Stimulated activated CD8-positive, alpha-beta memory T cell treated with anti-CD3 and anti-CD28 coated beads, Interleukin-4, amount 100 ng/mL, for 24 hours (primary cell): ENCODE measurements at places on chromosomes 5 and 9.

DNA sequence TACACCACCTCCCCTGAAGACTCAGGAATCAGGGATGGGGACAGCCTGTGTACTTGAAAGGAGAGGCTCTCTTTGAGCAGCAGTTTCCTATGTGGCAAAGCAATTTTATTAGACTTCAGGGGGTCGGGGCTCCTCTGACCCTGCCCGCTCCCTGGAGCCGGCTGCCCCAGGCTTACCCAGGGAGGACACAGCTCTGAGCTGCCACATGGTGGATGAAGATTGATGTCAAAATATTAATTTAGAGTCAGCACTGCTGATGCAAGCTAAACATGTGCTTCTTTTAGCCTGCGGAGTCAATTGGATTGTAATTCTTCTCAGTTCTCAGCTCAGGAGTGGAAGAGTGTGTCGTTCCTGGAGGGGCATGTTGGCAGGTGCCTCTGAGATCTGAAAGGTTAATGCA lies 606.1 kb downstream of the KIF4B start:
- no peak for DNase-seq

GRCh38 chr5:77937015-77937908 lies 161.1 kb upstream of the TBCA start:
- DNase-seq = no peak

- DNase-seq = no peak
Measured at GRCh38 chr5:73337586-73338255, 110.9 kb downstream of the FOXD1 start.

GRCh38 chr5:113163328-113163727 lies 186.7 kb downstream of the DCP2 start:
- DNase-seq = no peak

- DNase-seq = no peak
Measured at GRCh38 chr9:132350861-132351315, 3.9 kb downstream of the SETX start.

DNA sequence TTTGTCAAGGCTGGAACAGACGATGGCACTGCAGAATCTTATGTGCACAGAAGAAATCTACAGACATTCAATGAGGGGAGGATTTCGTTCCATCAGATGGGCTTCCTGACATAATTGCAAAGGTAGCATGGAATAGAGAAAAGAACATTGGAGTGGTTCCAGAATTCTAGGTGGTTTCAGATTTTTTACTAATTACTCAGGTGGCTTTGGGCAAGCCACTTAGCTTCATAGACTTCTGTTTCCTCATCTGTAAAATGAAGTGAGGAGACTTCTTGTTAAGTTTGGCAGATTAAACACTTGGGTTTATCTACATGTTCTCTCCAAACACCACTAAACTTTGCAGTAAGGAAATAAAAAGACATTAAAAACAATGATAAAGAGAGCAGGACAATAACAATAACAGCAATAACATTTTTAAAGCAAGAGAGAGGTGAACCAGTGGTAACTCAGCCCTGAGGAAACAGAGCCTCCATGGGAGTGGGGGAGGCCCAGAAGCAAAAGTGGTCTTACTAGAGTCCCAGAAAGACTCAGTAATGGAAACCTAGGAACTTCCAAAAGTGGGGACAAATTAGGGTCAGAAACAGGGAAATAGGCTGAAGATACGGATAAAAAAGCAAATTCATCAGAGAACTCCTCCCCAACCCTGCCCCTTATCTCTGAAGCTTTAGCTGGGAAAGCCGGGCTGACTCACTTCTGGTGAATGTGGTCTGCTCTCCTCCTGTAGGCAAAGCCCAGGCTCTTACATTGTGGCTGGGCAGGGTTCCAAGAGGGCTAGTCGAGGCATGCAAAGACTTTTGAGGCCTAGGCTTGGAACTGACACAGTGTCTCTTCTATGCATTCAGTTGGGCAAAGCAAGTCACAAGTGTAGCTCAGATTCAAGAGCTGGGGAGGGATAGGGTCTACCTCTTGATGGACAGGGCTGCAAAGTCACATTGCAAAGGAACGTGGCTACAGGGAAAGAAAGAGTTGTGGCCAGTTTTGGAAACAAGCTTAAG lies 11.8 kb upstream of the ACTBL2 start:
- DNase-seq = peak; percentile 1

GRCh38 chr9:130927995-130928900 lies 10.8 kb downstream of the FIBCD1 start:
- no peak for DNase-seq

DNA sequence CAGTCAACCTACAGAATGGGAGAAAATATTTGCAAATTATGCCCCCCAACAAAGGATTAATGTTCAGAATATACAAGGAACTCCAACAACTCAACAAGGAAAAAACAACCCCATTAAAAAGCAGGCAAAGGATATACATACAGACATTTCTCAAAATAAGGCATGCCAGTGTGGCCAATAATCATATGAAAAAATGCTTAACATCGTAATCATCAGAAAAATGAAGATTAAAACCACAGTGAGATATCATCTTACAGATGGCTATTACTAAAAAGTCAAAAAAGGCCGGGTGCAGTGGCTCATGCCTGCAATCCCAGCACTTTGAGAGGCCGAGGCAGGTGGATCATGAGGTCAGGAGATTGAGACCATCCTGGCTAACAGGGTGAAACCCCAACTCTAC lies 103.2 kb downstream of the KLHL3 start:
- no peak for DNase-seq

DNA sequence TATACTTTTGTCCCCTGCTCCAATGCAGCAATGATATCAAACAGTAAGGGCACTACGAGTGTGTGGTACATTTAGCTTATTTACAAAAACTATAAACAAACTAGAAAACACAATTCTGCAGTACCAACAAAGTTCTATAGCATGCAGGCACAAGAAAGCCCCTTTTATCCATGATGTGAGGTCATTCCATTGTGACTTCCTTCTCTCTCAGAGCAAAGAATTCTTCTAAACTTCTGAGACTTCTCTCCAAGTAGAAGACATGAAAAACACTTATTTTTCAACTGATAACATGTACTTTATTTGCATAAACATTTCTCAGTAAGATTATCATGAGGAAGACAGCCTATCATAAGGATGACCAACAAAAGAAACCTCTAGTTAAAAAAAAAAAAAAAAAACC lies 569.8 kb downstream of the TLE1 start:
- DNase-seq = no peak

DNA sequence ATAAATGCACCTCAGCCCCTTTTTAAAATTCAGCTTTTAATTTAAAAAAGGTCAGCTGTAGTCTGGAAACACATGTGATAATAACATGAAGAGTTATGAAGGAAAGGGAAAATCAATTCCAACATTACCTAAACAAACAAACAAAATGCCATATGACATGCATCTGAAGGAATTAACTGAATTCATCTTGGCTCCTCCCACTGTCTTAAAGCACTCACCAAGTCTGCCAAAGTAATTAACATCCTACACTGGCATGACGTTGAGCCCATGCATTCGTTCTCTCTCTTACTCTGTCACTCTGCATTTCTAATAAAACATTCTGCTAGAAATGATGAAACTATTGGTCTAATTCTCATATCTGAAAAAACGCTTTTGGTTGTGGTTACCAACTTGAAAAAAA lies 37.7 kb downstream of the TSSK1B start:
- DNase-seq = no peak

DNA sequence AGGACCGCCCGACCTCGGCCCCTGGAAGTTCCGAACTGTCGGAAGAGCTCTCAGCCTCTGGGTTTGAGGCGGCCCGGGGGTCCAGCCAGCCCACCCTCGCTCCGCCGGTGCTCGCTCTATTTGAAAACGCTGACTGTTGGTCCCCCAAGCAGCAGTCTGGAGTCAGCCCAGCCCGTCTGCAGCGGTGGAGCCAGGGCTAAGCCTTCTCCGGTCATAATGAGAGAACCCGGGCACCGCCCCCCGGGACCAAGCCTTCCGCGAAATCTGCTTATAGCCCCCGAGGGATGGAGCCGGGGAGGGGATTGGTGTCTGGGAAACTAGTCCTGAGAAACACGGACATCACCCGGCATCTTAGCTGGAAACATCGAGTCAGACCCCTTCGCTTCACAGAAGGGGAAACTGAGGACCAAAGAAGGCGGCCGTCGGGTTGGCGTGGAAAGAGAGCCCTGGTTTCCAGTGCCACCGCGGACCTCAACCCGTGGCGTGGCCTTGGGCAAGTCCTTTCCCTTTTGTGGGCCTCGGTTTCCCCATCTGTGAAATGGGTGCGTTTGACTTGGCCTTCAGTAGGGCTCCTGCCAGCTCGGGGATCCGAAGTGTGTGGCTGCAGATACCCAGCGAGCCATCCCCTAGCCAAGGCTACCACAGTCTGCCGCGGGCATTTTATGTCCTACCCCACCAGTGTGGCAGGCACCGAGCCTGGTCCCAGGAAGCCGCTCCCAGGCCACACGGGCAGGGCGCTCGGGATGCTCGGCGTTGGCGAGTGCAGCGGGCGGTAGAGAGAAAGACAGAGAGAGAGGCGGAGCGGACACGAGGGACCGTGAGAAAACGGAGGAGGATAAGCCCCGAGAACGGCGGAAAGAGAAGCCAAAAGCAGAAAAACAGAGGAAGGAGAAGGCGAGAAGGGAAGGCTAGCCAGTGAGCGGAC lies 857 bp downstream of the ADAM19 start:
- no peak for DNase-seq

GRCh38 chr5:52748590-52748989 lies 39.1 kb upstream of the ITGA1 start:
- no peak for DNase-seq

DNA sequence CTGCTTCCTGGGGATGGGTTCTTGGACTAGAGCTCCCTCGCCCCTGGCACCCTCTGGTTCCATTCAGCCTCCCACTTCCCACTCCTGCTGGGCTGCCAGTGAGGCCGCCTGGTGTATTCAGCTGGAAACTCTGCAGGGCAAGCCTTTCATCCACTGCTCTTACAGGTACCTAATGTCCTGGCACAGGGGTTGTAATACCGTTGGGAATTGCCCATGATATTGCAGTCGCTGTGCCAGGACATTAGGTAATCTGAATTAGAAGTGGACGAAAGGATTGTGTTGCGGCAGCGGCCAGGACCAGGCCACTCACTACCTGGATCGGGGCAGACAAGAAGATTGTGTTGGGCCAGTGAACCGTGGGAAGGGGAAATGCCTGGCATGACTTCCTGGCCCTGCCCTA lies 13.1 kb downstream of the TMOD1 start:
- DNase-seq = no peak

- no peak for DNase-seq
Measured at GRCh38 chr5:119578937-119579336, 50.4 kb upstream of the FAM170A start.

- DNase-seq = no peak
Measured at GRCh38 chr5:68373050-68373449, 157.5 kb downstream of the PIK3R1 start.

GRCh38 chr5:88858392-88858791 lies 24.6 kb downstream of the MEF2C start:
- DNase-seq = no peak

- DNase-seq = peak; percentile 36
Measured at GRCh38 chr9:132800038-132800648, 77.9 kb downstream of the AK8 start.

- peak; percentile 29 for DNase-seq
Measured at GRCh38 chr9:128026773-128027541, 40.2 kb downstream of the NAIF1 start.

DNA sequence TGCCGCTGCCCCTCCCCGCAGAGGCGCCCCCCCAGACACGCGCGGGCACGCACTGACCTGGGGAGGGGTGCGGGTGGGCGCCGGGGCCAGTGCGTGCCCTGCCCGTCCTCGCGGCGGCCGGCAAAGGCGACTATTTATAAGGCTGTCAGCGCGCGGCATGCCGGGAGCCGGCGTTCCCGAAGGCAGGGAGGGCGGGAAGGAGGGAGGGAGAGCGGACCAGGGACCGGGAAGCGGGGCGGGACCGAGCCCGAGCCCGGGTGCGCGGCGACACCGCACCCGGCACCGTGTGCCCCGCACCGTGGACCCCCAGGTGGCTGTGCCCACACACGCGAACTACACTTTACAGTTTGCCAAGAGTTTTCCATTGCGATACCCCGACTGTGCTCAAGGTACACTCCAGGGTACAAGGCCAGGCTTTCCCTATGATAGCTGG lies at the start of gene AK1:
Gene AK1 (minus strand): TSS at position 110 of the 433 bp plus-strand sequence. CDS start 3,058 bp downstream, outside the sequence.
- DNase-seq = no peak

- peak; percentile 30 for DNase-seq
Measured at GRCh38 chr9:98118640-98119601, at the start of gene TRIM14. Gene TRIM14, minus strand, starts transcription at chr9:98119222. Its CDS starts 34 bp downstream, at chr9:98119188.

GRCh38 chr5:81232464-81233079 lies 550 bp upstream of the CKMT2 start:
- DNase-seq = no peak

GRCh38 chr5:160930406-160930805 lies 78.4 kb upstream of the ATP10B start:
- no peak for DNase-seq

DNA sequence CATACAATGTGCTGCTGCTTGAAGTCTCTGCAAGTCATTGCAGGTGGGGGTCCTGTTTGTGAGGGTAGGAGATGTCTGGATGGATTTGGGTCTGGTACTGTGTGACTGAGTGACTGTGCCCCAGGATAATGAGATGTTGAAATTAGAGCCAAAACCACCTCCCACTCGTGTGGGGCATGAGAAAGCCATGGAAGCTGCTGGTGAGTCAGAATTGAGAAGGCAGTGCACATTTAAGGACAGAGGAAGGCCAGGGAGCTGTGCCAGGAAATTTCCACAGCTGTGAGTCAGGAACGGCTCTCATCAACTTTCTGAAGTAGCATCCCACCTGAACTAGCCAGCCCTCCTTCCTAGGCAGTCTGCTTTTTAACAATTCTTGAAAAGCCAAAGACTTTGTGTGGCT lies 229.8 kb downstream of the DRD1 start:
- DNase-seq = no peak

GRCh38 chr5:113755516-113755915 lies 242.0 kb downstream of the YTHDC2 start:
- DNase-seq = no peak

- no peak for DNase-seq
Measured at GRCh38 chr5:173845321-173845720, 42.8 kb upstream of the CPEB4 start.

DNA sequence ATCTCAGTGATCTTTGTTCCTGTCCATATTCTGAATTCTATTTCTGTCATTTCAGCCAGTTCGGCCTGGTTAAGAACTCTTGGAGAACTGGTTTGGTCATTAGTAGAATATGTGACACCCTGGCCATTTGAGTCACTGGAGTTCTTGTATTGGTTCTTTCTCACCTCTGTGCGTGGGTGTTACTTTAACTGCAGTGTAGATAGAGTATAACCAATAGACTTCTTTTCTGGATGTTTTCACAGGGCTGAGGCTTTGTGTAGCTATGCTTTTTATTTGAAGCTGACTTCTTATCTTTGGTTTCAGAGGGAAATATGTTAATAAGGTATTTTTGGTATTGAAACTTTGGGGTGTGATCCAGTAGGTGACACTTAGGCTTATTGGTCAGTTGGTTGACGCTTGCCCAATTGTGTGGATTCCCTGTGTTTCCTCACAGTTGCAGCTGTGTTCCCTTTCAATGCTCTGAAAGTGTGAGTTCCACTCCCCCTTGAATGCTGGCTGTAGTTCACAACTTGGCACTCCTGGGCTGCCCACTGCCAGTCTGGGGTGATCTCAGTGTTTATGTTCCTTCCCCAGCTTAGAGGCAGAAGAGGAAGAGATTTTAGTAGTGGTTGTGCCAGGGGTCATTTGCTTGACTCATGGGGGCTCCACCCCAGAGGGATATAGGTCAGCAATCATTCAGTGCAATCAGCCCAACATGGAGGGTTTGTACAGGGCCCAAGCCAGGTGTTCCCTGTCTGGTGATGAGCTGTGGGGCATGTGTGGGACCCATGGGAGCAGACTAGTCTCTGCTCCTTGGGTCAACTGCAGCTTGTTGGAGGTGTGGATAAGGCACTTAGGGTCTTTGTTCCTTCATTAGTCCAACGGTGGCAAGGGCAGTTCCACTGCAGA lies 34.9 kb upstream of the TEK start:
- no peak for DNase-seq

- no peak for DNase-seq
Measured at GRCh38 chr5:103228588-103228987, 30.0 kb upstream of the MACIR start.
